Dermis lymphatic vessel endothelial cell (primary cell): ENCODE measurements at places on chromosomes 12 and 14. TPM values are rescaled to one million over a fixed set of nuclear protein-coding genes. Genes with fewer than 3 reads are reported as not detected.

The SMARCD1 gene
- 48.2 and 49.4 TPM in 2 replicates for total RNA-seq

The ATG101 gene
- 45.9 and 51.7 TPM in 2 replicates for total RNA-seq

The TEX22 gene
- total RNA-seq: under 0.01 and 0.09 TPM in 2 replicates

The POLE gene
- 25.3 and 30.3 TPM in 2 replicates for total RNA-seq

The HOXC11 gene
- 0.11 TPM in 1 of 2 replicates, not detected in the other for total RNA-seq
